Renal cortical epithelial cell (primary cell): ENCODE measurements at places on chromosomes 5 and 9.

GRCh38 chr9:73541923-73542322, 390.3 kb downstream of the ANXA1 start:
- no peak for DNase-seq

DNA sequence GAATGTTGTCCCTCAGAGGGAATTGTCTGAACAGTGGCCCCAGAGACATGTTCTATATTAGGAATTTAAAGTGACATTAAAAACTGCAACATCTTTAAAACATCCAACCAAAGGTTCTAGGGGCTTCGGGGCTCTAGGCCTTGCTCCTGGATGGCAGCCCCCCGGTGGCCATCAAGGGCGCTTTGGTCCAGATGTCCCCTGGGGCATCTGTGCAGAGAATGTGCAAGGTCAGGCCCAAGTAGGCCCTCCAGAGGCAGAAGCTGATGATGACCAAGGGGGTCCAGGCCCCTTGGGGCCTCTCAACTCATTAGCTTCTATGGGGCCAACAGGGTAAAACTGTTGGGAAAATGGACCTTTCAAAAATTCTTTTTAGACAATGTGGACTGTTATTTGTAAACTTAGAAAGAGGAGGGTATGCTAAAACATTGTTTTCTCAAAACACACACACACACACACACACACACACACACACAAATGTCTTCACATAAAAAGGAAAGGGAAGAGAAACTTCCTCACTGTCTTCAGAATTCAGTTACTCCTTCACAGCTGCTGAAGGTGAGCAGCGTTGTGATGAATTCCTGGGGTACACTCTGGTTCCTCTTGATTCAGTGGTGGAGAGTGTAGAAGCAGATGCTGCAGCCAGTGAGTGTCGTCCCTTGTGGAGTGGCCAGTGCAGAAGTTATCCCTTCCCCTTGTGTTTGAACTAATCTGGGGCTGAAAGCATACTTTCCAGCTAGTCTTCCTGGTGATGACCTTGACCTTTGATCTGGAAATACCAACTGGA, 125.2 kb downstream of the WDR41 start:
- DNase-seq, result no peak

GRCh38 chr5:145975361-145976066, 39.1 kb downstream of the SH3RF2 start:
- DNase-seq, result peak; percentile 97

DNA sequence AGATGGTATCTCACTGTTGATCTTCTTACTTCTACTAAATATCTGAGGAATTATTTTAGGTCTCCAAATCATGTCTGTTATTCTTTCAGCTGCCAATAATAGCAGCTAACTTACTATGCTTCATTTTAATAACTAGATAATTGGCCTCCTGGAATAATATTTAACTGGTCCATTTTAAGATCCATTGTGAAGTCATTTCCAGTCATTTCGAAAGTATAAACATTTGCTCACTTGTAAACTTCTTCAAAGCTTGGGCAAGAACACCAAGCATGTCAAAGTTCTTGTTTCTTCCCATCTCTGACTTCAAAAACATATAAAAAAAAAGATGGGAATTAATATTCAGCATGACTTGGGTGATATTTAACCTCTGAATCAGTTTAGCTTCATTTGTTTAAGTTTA, 61.4 kb upstream of the MRPS30 start:
- no peak for DNase-seq

DNA sequence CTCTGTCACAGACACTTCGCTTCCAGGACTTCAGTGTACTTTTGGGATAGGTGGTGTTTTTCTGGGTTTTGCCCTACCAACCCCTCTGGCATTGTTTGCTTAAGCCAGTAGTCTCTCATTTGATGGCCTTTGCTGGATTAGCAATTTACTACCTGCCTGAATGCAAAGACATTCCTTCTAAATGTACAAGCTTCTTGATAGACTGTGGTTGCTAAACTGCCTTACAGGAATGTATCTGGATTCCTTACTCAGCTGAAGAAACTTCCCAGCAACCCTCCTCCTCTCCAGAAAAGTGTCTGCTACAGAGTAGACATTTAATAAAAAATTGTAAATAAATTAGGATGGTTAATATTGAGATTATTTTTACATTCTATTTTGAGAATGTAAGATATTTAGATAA, 1916.7 kb downstream of the EFNA5 start:
- DNase-seq, result peak; percentile 83

DNA sequence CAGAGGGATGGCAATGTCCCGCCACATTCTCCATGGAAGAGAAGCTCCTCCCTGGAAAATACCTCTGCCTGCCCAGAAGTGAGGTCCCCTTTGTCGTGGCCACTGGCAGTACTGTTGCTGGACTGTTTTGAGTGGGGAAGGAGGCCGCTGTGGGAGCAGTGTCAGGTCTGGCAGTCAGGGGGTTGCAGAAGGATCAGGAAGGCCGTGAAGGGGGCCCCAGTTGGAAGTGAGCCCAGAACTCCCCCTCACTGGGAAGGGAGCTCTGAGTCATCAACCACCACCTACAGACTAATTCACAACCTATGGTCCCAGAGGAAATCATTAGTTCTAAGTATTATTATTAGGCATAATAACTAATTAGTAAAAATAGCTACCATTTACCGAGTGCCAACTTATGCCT, 200.4 kb downstream of the TTLL11 start:
- no peak for DNase-seq

- DNase-seq, result no peak
Measured at GRCh38 chr5:24391816-24392215, 253.0 kb downstream of the CDH10 start.

- no peak for DNase-seq
Measured at GRCh38 chr5:85484982-85485574, 1100.4 kb upstream of the EDIL3 start.
